ENCODE measurements at places on chromosomes 7 and 10. TPM values are rescaled to one million over a fixed set of nuclear protein-coding genes. Genes with fewer than 3 reads are reported as not detected.

GRCh38 chr10:56715262-56715661, 354.2 kb upstream of the ZWINT start:
- no peaks in the 10 kb centered on the region for H3K27me3 ChIP-seq
- DNase-seq: no peak
- H3K4me1 ChIP-seq: no peaks in the 10 kb centered on the region
- no peak overlapping the region for H3K4me3 ChIP-seq
- H3K27ac ChIP-seq: no peak overlapping the region
- no peaks in the 10 kb centered on the region for H3K36me3 ChIP-seq

DNA sequence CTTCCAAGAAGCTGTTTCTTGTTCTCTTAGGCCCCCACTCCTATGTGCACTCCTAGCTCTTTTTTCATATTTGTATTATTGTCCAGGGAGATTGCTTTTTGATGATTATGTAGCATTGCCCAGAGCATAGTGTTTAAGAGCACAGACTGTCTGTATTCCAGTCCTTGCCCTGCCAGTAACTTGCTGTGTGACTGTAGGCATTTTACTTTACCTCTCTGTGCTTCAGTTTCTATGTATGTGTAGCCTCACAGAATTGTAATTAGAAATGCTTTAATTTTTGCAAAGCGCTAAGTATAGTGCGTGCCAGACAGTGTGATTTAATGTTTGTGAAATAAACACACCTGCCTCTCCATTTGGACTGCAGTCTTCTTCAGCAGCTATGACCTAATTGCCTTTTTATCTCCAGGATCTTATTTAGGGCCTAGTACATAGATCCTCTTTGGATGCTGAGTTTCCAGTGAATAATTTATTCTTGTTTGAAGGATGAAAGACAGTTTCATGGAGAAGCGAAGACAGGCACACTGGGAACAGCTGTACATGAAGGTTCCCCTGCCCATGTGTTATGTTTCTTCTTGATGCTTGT, 1.4 kb downstream of the SEC23IP start:
- no peaks in the 10 kb centered on the region for H3K36me3 ChIP-seq
- DNase-seq: no peak
- no peaks in the 10 kb centered on the region for H3K4me1 ChIP-seq
- peak overlapping the region; percentile 79 for H3K4me3 ChIP-seq
- H3K27me3 ChIP-seq: no peaks in the 10 kb centered on the region

- no peaks in the 10 kb centered on the region for H3K27me3 ChIP-seq
- H3K4me3 ChIP-seq: no peak overlapping the region
- peak overlapping the region; percentile 17 for H3K27ac ChIP-seq
- no peaks in the 10 kb centered on the region for H3K36me3 ChIP-seq
Observed at GRCh38 chr10:76666891-76667290, 970.7 kb downstream of the KCNMA1 start.

DNA sequence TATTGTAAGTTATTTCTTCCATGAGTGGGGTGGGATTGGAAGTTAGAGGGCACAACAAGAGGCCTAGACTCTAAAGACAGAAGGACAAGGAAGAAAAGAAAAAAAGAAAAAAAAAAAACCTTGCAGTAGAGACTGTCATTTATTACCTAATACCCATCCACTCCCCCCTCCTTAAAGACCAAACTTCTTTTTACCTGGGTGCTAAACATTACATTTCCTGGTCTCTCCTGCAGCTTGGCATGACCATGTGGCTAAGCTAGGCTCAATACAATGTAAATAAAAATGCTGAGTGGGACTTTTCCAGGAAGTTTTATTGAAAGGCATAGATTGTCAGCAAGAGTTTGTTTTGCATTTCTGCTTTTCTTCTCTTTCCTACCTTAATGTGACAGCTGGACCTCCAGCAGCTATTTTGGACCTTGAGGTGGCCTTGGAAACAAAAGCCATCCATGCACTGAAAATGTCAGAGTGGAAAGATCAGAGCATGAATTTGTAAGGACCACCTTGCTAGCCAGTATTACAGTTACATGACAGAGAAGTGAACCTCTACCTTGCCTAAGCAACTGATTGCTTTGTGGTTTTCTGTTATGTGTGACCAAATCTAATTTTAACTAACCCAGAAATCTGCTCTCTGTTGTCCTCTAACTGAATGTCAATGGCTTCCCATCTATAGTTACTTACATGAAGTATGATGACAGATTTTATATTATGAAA, 81.3 kb upstream of the SFMBT2 start:
- H3K4me1 ChIP-seq: no peaks in the 10 kb centered on the region
- no peaks in the 10 kb centered on the region for H3K36me3 ChIP-seq
- H3K27me3 ChIP-seq: no peaks in the 10 kb centered on the region
- no peak for DNase-seq
- H3K4me3 ChIP-seq: no peak overlapping the region

DNA sequence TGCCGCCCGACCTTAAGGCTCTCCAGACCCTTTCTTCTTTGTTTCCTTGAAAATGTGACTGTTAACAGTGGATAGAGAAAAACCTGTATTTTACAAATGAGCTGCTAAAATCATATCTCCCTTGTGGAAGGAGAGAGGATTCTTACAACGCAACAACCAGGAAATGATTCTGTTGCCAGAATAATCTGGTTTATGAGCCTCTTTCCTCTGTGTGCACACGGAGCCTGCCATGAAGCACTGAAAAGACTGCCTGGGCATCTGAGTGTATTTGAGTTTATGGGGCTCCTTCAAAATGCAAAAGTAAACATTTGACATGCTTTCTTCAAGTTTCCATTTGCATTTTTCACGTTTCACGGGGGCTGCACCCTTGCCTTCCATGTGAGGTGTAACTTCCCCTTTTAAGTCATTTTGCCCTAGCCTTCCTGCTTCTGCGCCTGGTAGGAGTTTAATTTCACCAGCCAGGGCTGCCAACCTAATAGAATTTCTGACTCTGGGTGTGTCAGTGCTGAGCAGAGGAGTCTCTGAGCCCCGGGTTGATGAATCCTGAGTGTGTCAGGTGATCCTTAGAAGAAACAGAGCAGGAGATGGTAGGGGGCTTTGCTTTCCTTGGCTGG, 101.2 kb downstream of the GRB10 start:
- H3K27me3 ChIP-seq: no peaks in the 10 kb centered on the region
- no peak for DNase-seq
- no peaks in the 10 kb centered on the region for H3K36me3 ChIP-seq
- peak overlapping the region; percentile 25 for H3K27ac ChIP-seq

The EPO gene
- not detected for total RNA-seq

The IL15RA gene
- 35.7 TPM for total RNA-seq

The CHST15 gene
- total RNA-seq: 19.0 TPM

All from breast epithelium (tissue), 4 donors.